ENCODE measurements at places on chromosomes 6 and 20.

DNA sequence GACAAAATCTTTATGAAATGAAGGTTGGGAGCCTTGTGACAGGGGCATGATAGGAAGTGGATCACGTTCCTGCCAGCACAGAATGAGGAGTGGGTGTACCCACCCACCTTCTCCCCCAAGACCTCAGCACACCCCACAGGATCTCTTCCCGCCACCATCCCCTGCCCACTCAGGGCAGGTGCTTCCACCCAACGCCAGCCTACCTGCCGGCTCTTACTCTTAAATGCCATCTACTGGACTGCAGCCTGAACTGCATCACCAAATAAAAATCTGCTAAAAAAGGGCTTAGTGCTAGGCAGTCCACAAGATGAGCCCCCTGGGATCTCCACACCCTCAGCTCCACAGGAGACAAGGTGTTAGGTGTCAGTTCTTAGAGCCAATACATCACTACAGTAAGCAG lies 20.6 kb downstream of the DTNBP1 start:
- DNase-seq: no peak

- no peak for DNase-seq
These were observed 200.6 kb downstream of the MAFB start for GRCh38 chr20:40488401-40488800.

GRCh38 chr6:161917645-161918044 lies 643.8 kb upstream of the AGPAT4 start:
- no peak for DNase-seq

- DNase-seq: no peak
These were observed 348.8 kb downstream of the TFAP2B start for GRCh38 chr6:51167468-51167867.

- no peak for DNase-seq
These were observed 108.9 kb downstream of the VEGFA start for GRCh38 chr6:43878823-43879495.

Measured in activated naive CD4-positive, alpha-beta T cell (primary cell).